OCI-LY7 (cell line): ENCODE measurements at places on chromosomes 1 and 21. TPM values are rescaled to one million over a fixed set of nuclear protein-coding genes. Genes with fewer than 3 reads are reported as not detected.

Gene PCP4L1
- not detected in 2 replicates for total RNA-seq

Gene IVL
- total RNA-seq = not detected in 2 replicates

Gene NKAIN1
- not detected in 2 replicates for total RNA-seq

Gene C4BPA
- not detected in 2 replicates for total RNA-seq

Gene KCNC4
- 17.8 and 18.5 TPM in 2 replicates for total RNA-seq

Gene HIVEP3
- total RNA-seq = 0.53 and 0.70 TPM in 2 replicates

Gene RIPPLY3
- not detected in 2 replicates for total RNA-seq

Gene TCHH
- not detected in 2 replicates for total RNA-seq

Gene UBASH3A
- total RNA-seq = not detected in 2 replicates

Gene SPRR2G
- total RNA-seq = not detected in 2 replicates

Gene MFN2
- 52.7 and 55.9 TPM in 2 replicates for total RNA-seq

Gene CFAP126
- not detected in 2 replicates for total RNA-seq

Gene PTGS2
- not detected in 2 replicates for total RNA-seq

Gene HSD3B2
- total RNA-seq = not detected in 2 replicates

Gene LY9
- 40.2 and 42.8 TPM in 2 replicates for total RNA-seq

Gene GNAI3
- 5.4 and 6.1 TPM in 2 replicates for total RNA-seq

Gene LAMTOR5
- 104 and 123 TPM in 2 replicates for total RNA-seq

Gene PM20D1
- not detected in 2 replicates for total RNA-seq

Gene SELENON
- total RNA-seq = 28.1 and 28.3 TPM in 2 replicates

Gene FNDC5
- total RNA-seq = not detected in 2 replicates

Gene CALML6
- 2.4 and 5.1 TPM in 2 replicates for total RNA-seq

Gene UCK2
- 66.0 and 66.6 TPM in 2 replicates for total RNA-seq

Gene RNF11
- total RNA-seq = 1.5 and 1.6 TPM in 2 replicates

Gene SLC37A1
- total RNA-seq = 22.5 and 29.4 TPM in 2 replicates

Gene XKR8
- total RNA-seq = 0.70 and 2.3 TPM in 2 replicates

Gene C2CD2
- 5.9 and 8.9 TPM in 2 replicates for total RNA-seq

Gene STUM
- not detected in 2 replicates for total RNA-seq

Gene EDN2
- total RNA-seq = not detected in 2 replicates

Gene AADACL4
- not detected in 2 replicates for total RNA-seq

Gene AIRE
- not detected in 2 replicates for total RNA-seq

Gene CD5L
- total RNA-seq = not detected in 2 replicates

Gene KAZN
- 0.40 and 0.72 TPM in 2 replicates for total RNA-seq

Gene TTC34
- total RNA-seq = 2.2 TPM in 2 replicates

Gene S100A10
- 2.6 and 4.1 TPM in 2 replicates for total RNA-seq

Gene OR2L2
- total RNA-seq = 0.07 and 0.10 TPM in 2 replicates

Gene TMPRSS2
- total RNA-seq = not detected in 2 replicates

Gene KIF14
- total RNA-seq = 20.1 and 23.2 TPM in 2 replicates

Gene TMEM240
- 2.1 and 2.7 TPM in 2 replicates for total RNA-seq

Gene CELA3A
- total RNA-seq = not detected in 2 replicates

Gene BRDT
- total RNA-seq = not detected in 2 replicates

Gene CHRM3
- not detected in 2 replicates for total RNA-seq

Gene PDC
- total RNA-seq = not detected in 2 replicates

Gene MPZ
- total RNA-seq = 9.0 and 10.8 TPM in 2 replicates

Gene KLHDC7A
- 0.59 and 0.91 TPM in 2 replicates for total RNA-seq

Gene C8B
- not detected in 2 replicates for total RNA-seq
